Left ventricle myocardium superior (tissue), 1 donor: ENCODE measurements at places on chromosomes 12 and 14.

DNA sequence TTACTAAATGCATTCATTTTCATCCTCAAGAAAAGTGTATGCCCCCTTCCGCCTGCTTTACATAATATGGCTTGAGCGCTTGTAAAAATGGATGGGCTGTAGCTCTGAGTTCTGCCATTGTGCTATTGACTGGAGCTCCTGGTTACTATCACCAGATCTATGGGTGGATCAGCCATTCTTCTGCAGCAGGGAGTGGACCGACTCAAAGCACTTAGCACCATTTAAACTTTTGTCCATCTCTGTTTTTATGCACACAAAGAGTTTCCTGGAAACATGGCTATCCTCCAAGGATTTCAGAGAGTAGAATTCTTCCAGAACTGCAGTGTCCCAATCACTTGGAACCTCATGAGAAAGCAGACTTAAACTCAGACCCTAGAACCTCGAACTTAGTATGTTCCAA lies 4.5 kb upstream of the NUMB start:
- no peak for DNase-seq

DNA sequence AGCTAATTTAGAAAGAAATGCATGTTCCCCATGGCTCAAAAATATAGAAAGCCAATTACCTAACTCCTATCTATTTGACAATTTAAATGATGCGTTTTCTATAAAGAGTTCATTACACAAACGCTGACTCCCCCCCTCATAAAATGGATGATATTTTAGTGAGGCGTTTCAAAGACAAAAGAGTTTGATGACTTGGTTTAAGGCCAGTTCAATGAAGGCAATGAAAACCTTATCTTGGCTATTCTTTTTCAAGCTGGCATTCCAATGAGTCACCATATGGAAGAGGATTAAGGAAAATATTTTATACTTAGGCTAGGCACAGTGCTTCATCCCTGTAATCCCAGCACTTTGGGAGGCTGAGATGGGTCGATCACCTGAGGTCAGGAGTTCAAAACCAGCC lies 62.7 kb downstream of the HMGA2 start:
- no peak for DNase-seq

- no peak for DNase-seq
These were observed 64.9 kb downstream of the DDX51 start for GRCh38 chr12:132079200-132079599.

- no peak for DNase-seq
These were observed 86.5 kb downstream of the PAPOLA start for GRCh38 chr14:96588410-96589257.
